ENCODE measurements at places on chromosomes 11 and 22.

- DNase-seq: no peak
Observed at GRCh38 chr11:69009441-69010211, 3.4 kb downstream of the MRGPRF start.

DNA sequence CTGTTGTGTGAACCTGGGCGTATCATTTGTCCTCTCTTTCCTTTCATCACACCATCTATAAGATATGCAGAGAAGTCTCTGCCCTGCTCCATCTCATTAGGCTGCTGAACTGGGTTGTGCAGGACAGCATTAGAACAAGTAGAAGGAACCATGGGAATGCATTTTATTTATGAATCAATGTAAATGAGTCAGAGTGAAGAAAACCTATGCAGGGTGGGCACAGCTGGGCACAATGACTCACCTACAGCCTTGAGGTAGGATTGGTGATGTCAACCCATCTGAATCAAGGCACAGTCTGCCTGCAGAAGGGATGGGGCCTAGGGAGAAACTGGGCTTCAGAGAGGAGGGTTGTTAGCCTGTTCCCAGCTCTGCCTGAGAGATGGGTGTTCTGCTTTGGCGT lies 123.4 kb downstream of the CSNK2A3 start:
- no peak for DNase-seq

- DNase-seq: no peak
Observed at GRCh38 chr11:85423316-85423715, 203.8 kb downstream of the DLG2 start.

DNA sequence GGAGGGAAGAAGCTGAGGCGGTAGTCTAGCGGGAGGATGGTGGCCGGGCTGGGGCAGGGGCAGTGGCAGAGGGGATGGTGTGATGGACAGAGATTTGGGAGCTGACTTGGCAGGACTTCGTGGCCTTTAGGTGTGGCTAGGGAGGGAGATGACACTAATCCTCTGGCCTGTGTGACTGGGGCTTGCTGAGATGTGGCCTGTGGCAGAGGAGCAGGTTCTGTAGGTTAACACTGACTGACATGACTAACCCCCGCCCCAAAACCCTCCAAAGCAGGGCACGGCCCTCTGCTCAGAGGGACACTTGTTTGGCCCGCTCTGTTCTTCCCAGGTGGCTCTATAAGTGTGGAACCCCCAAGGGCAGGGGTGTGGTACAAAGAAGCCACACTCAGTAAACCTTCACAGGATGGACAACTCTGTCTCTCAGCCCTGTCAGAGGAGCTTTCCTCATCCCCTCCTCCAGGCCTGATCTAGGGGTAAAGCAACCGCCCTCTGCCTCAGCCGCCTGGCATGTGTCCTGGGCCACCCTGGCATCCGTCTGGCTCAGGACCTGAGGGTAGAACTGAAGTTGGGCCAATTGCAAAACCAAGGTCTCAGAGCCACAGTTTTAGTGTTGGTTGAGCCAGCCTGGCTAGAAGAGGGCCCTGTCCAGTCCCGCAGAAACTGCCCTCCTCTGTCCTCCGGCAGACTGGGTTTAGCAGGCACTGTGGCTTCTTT lies 15.6 kb downstream of the TOM1 start:
- DNase-seq: no peak

DNA sequence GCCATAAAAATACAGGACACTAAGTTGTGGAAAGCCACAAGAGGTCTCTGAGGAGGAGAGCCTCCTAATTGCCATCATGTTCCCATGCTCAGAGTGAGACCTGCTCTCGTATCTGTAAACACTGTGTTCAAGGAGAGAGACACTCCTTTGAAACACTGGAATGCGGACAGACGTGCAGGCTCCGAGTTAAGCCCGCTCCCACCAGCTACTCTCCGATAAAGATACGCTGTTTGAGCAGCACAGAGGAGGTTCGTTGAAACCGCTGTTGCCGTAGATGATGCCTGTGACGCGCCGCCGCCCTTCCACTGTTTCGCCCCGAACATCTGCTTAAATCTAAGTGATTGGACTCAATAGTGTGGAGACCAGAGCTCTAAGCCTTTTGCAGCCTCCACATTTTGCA lies 25.1 kb downstream of the NUP50 start:
- no peak for DNase-seq

- no peak for DNase-seq
Observed at GRCh38 chr11:113725407-113725806, 19.3 kb upstream of the TMPRSS5 start.

DNA sequence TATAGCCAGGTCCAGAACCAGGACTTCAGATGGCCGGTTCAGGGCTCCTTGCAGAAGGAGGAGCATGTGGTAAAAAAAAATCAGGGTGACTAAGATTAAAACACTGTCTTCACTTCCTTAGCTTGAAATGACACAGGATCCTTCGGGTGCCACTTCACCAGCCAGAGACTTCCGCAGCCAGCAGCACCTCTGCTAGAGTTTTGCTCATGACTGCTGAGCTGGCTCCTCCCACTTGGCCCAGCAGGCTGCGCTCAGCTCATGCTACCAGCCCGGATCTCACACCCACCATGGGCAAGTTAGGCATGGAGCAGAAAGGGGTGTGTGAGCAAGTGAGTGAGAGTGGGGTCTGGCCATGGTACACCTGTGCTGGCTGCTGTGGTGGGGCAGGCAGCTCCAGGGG lies 6.6 kb upstream of the MS4A18 start:
- no peak for DNase-seq

DNA sequence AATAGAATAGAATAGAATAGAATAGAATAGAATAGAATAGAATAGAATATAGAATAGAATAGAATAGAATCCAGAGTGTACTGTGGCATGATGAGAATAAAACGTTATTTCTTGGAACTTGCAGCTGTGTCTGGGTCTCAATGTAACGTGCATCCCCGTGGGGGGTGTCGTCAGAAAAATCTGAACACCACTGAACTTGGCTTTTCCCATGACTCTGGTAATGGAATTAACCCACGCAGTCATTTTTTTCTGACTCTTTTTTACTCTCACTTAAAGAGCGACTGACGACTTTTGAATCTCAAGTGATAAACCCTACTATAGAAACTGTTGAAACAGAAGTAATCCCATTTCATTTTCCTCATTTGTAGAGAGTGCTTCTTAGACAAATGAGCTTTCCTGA lies 92.4 kb upstream of the BID start:
- no peak for DNase-seq

DNA sequence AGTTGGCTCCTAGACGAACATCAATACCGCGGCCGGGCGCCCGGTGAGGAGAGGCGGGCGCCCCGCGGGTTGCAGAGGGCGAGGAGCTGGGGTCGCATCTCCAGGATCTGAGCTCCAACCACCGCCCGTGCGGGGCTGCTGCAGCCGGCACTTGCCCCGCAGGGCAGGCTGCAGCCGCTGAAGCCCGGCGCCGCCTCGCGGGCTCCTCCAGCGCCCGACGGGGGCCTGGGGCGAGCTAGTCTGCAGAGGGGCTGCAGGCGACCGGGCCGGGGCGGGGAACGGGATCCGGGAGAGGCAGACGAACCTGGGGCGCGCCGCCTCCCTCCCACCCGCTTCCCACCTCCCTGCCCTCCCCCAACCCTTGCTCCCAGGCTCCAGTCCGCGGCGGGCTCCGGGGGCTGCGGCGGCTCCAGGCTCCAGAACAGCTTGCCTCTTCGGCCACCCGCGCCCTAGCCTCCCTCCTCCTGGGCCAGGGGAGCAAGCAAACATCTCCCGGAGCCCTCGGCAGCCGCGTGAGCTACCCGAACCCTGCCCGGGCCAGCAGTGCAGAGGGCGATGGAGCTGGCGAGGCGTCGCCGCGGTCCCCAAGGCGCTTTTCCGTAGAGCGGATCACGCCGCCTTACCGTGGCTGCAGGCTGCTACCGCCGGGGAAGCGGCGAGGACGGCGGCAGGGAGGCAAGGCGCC lies 802 bp downstream of the TENM4 start:
- DNase-seq: no peak

DNA sequence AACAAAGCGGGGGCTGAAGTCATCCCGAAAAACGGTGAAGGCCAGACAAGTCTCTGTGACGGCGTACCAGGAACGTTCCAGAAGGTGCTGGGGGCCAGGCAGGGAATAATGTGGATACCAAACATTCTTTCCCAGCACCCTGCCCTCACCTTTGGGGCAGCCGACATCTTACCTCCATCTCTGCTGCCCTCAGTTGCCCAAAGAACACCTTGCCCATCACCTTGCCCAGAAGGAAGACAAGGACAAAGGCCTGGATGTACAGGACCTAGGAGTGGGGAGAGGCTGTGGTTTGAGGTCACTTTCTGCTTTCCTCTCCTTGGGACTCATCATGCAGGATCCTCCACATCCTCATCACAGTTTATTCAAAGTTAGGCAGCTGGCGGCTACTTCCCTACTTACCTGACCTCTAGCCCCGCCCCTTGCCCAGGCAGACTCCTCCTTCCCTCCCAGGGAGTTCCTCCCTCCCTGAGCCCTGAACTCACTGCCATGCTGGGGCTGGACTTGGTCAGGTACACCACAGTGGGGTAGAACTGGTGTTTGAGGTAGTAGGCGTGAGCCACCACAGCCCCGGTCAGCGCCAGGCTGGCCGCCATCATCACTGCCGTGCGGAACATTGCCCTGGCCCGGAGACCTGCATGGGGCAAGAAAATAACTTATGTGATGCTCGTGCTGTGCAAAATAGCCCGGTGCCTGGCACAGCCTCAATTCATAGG lies 1.2 kb downstream of the SYVN1 start:
- no peak for DNase-seq

DNA sequence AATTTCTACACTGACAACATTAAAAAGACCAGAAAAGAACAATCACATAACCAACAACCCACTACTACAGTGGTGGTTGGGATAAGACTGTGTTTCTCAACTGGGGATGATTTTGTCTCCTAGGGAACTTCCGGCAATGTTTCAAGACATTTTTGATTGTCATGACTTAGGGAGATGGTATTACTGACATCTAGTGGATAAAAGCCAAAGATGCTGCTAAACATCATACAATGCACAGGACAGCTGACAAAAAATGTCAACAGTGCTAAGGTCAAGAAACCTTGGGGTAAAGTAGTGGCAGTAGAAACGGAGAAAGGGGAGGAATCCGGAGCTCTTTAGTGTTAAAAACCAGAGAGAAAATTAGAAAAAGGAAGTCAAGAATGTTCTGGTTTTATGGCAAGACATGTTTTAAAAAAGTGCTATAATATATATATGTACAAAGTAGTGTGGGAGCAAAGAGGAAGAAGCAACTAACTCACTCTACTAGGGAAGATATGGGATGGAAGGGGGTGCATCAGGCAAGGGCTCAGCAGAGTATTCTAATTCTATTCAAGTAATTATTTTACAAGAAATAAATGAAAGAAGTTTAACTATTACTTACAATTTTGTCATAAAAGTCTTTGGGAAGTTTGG lies 37.2 kb downstream of the CKAP5 start:
- DNase-seq: no peak

DNA sequence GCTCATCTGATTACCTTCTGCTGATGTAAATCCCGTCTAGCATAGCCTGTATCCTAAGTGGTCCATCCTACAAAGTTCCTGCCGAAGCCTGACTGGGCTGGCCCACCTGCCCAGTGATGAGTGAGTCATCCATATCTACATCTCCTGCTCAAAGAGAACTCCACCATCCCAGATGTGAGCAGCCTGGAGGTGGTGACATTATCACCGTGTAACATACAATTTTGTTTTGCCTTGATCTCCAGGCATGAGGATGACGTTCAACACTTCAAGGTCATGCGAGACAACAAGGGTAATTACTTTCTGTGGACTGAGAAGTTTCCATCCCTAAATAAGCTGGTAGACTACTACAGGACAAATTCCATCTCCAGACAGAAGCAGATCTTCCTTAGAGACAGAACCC lies 5.6 kb downstream of the TMA7B start:
- no peak for DNase-seq

- no peak for DNase-seq
Observed at GRCh38 chr11:45179686-45180178, 33.3 kb downstream of the PRDM11 start.

- DNase-seq: no peak
Observed at GRCh38 chr11:66593650-66594049, 665 bp downstream of the CCS start.

DNA sequence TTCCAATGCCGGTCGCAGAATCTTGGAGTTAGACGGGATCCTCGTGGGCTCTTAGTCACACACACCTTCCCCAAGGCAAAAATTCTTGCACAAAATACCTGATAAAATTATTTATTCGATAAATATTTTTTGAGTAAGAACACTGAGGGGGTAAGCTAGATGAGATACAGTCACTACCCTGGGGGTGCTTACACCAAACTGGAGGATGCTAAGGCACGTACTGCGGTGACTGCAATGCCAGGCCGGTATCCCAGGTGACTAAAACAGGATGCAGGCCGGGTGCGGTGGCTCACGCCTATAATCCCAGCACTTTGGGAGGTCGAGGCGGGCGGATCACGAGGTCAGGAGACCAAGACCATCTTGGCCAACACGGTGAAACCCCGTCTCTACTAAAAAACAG lies 1.7 kb upstream of the MRTFA start:
- DNase-seq: no peak

DNA sequence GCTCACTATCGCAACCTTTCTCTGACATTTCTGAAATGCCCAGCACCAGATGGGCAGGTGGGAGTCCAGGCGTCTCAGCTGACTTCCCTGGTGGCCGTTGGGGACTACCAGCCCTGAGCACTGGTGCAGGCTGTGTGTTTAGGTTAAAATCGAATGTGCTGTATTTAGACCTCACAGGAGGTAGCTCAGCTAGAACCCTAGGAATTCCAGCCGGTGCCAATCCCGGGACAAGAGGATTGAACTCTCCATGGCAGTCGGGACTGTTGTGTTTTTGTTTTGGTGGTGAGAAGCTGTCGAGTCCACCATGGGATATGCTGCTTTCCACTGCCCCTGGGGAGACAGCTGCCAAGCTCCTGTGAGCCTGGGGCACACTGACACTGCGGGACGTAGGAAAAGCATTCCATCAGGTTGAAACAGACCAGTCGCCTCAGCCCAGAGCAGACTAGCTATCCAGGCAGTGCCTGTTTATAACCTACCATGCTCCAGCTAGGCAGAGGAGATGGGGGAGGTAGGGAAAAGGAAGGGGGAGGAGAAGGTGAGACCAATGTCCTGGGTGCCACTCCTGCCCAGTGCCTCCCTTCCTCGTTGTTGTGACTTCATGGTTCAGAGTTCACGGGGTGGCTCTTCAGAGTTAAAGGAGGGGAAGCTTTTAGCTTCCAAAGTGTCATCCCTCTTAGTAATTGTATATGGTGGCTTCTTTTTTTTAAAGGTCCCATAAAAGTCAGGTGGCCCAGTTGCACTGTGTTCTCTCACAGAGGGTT lies 53.0 kb downstream of the MICAL2 start:
- no peak for DNase-seq

DNA sequence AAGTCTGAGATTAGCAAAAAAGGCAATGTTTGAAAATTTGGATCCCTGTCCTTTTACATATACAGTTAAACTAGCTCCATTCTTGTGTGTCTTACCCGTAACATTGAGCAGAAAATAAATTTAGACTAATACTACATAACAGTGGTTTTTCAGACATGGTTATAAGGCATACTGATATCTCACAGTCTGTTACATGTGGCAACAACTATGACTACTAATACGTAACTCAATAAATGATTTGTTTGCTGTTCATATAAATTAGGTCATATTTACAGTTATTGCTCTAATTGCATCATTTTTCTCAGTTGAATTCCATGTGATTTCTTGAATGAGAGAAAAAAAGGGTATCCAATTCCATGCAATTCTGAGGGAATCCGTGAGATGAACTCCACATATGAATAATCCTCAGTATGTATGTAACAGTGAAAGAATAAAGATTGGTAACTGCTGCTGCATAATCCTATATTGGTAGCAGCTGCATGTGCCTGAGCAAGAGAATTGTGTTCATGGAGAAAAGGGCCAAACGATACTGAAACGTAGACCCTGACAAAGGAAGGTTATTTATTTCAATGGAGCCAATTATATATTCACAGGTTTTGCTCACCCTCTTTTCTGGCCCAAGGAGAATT lies 390.9 kb upstream of the ARHGAP42 start:
- DNase-seq: no peak

GRCh38 chr22:21760640-21761039 lies 25.0 kb upstream of the YPEL1 start:
- DNase-seq: no peak
